ENCODE measurements at places on chromosomes 4 and X. TPM values are rescaled to one million over a fixed set of nuclear protein-coding genes. Genes with fewer than 3 reads are reported as not detected.

- DNase-seq: peak; percentile 15
Measured at GRCh38 chr4:15368856-15369255, 59.0 kb upstream of the C1QTNF7 start.

DNA sequence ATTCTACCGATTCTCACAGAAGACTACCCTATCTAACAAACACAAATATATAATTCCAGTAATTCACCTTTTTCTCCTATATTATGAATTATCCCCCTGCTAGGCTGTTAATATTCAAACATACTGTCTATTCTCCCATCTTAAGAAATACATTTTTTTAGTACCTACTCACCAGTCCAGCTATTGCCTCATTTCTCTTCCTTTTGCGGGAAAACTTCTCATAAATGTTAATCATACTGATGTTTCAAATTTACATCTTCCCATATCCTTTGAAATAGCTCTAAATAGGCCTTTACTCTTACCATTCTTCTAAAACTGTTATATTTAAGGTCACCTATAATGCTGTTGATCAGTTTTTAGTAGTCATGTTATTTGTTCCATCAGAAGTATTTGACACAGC lies 759.1 kb upstream of the SLIT2 start:
- DNase-seq: no peak

GRCh38 chr4:78138252-78138651 lies 81.1 kb downstream of the FRAS1 start:
- DNase-seq: no peak

Gene ART3
- 0.25 TPM for total RNA-seq

Data from H4 (cell line).